EH (cell line): ENCODE measurements at places on chromosomes 16 and 17.

- DNase-seq: no peak
Observed at GRCh38 chr16:50257876-50258275, 8.5 kb upstream of the ADCY7 start.

- peak; percentile 63 for DNase-seq
Observed at GRCh38 chr16:84277244-84277823, 17.3 kb upstream of the WFDC1 start.

DNA sequence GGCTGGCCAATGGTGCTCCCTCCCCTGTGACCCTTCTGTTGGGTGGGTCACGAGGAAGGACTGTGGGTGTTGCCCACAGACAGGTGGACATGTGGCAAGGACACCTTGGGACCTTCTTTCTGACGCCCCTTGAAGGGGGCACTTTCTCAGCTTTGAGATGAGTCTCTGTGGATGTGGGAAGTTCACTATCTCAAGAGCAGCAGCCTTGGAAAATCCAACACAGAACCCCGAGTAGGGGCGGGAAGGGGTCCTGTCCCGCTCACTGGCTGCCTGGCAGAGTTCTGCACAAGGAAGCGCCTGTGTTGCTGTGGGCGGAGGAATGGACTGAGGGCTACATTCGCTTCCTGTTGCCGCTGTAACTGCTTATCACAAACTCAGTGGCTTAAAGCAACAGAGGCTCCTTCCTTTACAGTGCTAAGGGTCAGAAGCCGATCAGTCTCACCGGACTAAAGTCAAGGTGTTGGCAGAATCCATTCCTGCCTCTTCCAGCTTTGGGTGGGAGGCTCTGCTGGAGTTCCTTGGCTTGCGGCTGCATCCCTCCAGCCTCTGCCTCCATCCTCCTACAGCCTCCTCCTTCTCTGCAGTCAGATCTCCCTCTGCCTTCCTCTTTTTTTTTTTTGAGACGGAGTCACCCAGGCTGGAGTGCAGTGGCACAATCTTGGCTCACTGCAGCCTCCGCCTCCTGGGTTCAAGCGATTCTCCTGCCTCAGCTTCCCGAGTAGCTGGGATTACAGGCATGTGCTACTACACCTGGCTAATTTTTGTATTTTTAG lies 305.2 kb downstream of the SEC14L1 start:
- no peak for DNase-seq

GRCh38 chr16:87830673-87831420 lies 38.5 kb downstream of the SLC7A5 start:
- no peak for DNase-seq

- no peak for DNase-seq
Observed at GRCh38 chr17:10814075-10814474, 10.2 kb upstream of the TMEM238L start.

DNA sequence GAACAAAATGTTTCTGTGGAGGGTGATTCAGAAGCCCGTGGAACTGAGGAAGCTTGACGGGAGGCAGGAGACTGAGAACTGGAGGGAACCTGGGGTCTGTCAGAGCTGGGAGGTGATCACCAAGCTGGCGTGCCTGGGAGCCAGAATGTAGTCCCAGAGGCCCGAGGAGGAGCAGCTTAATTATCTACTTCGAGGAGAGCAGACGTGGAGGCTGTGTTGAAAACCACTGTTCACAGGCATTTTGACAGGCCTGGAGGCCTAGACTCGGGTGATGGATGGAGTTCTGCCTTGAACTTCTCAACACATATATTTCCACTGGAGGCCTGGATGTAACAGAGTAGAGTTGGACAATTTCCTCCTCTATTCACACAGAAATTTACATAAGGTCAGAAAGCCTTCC lies 177.7 kb upstream of the SALL1 start:
- DNase-seq: no peak

DNA sequence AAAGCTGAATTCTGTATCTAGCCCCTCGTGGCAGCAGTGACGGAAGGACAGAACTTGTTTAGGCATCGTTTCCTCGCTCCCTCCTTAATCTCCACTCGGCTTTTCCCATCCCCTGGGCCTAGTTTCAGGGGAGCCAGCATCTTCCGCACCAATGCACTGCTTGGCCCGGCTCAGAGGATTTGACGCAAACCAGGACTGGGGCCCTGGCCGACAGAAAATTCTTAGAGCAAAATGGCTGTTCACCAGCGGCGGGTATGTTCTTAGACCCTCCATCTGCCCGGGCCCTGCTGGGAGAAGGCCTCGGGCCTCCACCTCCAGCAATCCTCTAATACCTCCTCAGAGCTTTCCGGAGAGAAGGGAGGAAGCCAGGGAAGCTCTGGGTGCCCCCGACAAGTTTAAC lies 54.6 kb downstream of the TBC1D16 start:
- no peak for DNase-seq

DNA sequence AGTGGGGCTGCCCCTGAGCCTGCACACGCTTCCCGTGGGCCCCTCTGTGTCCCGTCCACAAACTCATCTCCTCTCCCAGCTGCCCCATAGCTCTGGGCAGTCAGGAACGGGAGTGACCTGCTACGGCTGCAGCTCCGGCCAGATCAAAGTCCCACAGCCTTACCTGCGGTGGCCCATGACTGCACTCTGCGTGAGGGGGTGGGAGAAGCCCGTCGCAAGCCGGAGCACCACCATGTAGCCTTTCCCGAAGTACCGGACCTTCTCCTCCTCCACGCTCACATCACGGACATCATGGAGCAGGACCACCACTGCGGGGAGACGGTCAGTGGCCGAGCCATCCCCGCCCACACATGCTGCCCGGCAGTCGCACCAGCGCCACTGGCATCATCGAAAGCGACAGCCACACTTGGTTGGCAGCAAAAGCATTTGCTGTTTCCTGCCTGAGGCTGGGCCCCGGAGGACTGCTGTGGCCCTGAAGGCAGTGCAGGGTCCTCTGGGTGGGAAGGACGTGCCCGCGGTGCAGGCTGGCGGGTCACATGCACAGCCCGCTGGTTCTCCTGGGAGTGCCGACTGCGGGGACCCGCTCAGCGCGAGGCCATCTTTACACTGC lies 6.2 kb downstream of the CYBC1 start:
- no peak for DNase-seq

- DNase-seq: no peak
Observed at GRCh38 chr17:1533661-1534325, 17.4 kb upstream of the INPP5K start.

GRCh38 chr16:66949472-66949871 lies 11.6 kb upstream of the CES3 start:
- DNase-seq: no peak

DNA sequence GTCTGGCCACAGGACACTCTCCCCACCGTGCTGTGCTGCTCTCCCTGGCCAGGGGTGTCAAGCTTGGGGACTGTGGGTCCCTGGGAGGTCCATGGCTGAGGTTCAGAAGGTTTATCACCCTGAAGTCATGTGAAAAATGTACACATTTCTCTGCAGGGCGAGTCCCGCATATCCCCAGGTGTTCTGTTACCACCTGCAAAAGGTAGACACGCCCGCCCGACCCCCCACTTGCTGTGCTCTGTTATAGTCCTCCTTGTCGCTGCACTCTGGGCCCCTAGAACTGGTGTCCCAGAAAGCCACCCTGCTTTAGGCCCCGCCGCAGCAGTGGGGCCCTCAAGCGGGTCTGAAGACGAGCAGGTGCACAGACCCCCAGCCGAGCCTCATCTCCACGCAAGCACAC lies 11.8 kb downstream of the JPT2 start:
- no peak for DNase-seq

GRCh38 chr16:69620573-69620972 lies 54.8 kb downstream of the NFAT5 start:
- no peak for DNase-seq

DNA sequence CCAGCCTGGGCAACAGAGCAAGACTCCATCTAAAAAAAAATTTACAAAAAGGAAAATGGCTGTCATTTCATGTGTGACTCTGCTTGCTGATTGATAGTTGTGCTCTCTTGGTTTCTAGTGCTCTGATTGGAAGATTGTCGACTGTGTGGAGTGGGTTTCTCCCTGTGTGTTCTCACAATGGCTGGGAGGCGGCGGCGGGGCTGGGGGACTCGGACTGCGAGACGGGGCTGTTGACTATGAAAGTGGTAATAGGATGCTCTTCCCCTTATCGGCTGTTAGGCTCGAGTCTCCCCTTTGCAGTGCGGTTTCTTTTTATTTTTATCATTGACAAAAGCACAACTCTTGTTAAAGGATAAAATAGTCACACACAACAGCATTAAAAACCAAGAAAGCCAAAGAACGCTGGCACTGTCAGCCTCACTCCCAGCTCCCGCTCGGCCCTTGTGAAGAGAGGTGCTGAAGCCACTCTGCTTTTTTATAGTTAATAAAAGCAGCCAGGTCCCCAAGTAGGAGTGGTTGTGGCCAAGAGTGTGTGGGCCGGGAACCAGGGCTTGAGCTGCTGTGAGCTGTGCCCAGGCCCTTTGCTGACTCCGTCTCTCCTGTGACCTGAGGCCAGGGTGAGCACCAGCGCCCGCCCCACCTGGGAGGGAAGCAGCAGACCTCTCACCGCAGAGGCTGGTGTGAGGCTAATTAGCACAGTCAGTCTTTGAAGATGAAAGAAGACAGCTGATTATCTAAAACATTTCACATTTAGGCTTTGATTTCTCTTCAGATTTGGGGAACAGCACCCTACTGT lies 36.5 kb downstream of the TBCD start:
- no peak for DNase-seq

GRCh38 chr17:77371888-77372443 lies 231.2 kb downstream of the SEC14L1 start:
- no peak for DNase-seq

DNA sequence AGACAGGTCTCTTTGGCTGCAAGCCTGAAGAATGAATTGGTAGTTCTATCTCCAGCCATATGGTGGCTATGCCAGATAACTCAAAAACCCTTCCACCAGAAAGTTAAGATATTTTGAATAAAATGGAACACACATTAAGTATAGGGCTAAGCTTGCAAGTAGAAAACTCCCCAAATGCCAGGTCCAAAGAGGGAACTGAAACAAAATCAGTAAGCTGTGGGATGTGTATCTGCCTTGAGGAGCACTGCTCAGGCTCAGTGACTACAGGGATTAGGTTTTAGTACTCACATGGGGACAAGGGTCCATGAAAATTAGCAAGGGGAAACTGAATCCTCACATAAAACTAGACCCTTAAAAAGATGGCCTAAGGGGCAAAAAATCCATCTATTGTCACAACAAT lies 115.7 kb upstream of the PMFBP1 start:
- DNase-seq: no peak

DNA sequence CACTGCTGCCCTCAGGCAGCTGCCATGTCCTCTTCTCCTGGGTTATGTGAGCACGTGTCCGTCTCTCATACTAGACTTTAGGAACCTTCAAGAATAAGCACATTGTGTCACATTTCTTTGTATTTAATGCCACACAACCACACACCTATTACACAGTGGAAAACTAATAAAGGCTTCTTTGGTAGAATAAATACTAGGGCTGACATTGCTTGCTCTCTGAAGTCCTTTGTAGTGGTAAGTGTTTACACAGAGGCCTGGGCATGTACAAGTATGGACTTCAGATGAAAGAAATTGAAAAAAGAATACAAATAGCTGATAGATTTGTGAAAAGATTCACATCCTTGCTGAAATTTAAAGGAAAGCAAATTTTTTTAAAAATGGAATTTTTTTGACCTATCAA lies 188.1 kb upstream of the CCL2 start:
- no peak for DNase-seq

- no peak for DNase-seq
Observed at GRCh38 chr17:19017401-19017800, 12.8 kb upstream of the FAM83G start.

DNA sequence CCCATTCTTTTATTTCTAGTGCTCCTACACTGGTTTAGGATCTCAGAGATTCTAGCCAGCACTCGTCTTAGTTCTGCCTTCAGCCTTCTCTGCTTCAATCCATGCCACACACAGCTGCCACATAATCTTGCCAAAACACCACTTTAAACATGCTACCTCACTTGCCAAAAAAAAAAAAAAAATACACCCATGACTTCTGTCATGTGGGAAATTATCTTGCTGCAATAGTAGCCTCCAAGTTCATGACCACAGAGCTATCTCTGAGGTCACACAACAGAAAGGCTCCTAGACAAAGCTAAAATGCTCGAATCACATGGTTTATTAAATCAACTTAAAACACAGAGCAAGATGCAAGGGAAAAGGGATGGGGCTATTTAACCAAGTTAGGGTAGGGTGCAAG lies 18.1 kb downstream of the FZD2 start:
- DNase-seq: no peak

GRCh38 chr17:1908699-1909309 lies 79.0 kb downstream of the RPA1 start:
- peak; percentile 83 for DNase-seq

- DNase-seq: no peak
Observed at GRCh38 chr16:73062743-73063733, 15.1 kb upstream of the ZFHX3 start.

DNA sequence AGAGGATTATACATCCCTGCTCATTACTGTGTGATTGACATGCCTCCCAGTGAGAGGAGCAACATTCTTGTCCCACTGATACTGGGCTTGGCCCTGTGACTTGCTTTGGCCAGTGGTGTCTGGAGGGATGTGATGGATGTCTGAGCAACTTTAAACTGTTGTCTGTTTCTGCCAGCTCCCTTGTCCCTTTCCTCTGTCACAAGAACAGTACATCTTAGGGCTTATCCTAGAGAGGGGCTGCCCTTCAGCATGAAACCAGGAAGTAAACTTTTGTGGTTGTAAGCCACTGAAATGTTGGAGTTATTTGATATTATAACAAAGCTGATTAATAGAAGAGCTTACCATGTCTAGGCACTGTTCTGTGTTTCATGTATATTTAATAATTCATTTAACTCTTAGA lies 82.9 kb upstream of the GPRC5B start:
- no peak for DNase-seq

- DNase-seq: no peak
Observed at GRCh38 chr16:31362476-31363405, 7.8 kb downstream of the ITGAX start.

DNA sequence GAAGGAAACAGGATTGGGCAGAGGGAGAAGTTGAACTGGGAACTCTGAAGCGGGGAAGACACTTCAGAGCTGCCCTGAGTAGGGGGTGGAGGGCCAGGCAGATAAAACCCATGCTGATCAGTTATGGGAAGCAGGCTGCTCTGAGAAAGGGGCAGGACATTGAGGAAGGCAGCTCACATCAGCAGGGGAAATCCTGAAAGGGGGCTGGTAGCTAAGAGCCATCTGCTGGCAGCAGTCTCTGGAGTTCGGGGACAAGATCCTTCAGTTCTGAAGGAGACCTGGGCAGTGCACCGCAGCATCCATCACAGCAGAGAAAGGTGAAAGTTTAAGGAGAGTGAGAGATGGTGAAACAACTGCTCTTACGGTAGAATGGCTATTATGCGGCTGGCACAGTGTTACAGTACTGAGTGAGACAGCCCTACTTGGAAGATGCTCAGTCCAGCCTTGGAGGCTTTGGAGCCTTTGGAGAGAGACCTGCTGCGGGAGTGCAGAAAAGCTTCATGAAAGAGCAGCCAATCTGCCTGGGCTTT lies 5.4 kb upstream of the KIF18B start:
- no peak for DNase-seq

- DNase-seq: peak; percentile 39
Observed at GRCh38 chr16:81189100-81189664, 49.3 kb upstream of the BCO1 start.

GRCh38 chr16:23257682-23258081 lies 44.4 kb upstream of the SCNN1B start:
- DNase-seq: no peak
